Stimulated activated CD8-positive, alpha-beta memory T cell treated with anti-CD3 and anti-CD28 coated beads, Interleukin-4, amount 100 ng/mL, for 1 hour (primary cell): ENCODE measurements at places on chromosomes 11 and 22.

DNA sequence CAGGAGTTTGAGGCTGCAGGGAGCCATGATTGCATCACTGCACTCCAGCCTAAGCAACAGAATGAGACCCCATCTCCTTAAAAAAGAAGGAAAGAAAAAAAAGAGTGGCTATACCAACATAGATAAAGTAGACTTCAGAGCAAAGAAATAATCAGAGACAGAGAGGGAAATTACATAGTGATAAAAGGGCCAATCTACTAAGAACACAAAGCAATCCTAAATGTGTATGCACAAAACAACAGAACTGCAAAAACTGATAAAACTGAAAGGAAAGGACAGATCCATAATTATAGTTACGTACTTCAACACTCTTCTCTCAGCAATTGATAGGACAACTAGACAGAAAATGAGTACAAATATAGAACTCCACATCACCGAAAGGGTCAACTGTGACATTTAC lies 17.8 kb upstream of the OR2AT4 start:
- no peak for DNase-seq

DNA sequence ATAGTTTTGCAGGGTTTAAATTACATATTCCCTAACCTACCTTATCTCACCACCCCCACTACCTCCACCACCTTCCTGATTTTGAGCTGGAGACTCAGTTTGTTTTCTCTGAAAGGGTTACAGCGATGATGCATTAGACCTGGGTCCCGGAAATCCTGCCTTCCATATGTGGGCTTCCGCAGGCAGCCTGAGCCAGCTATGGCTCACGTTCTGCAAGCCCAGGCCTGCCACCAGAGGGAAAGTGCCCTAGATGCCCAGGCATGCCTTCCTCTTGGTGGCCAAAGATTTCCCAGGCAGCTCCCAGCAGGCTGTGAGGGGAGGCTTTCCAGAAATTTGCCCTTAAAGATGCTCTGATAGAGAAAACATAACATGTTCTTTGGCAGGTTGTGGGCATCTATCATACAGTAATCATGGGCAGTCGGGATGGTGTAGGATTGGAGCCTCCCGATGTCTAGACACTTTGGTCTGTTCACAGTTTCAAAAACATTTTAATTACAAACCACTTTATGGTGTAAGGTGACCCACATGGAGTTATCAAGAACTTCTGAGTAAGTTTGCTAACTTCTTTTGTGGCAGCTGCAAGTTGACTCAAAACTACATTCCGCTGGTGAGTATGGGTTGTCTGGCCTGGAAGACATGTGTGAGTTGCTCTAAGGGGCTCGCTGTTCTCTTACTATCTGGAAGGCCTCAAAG lies 79.3 kb downstream of the MICAL2 start:
- no peak for DNase-seq

- DNase-seq: no peak
Measured at GRCh38 chr22:21876486-21877176, 9.2 kb upstream of the MAPK1 start.

- DNase-seq: no peak
Measured at GRCh38 chr11:135033540-135033939, 621.5 kb upstream of the B3GAT1 start.

DNA sequence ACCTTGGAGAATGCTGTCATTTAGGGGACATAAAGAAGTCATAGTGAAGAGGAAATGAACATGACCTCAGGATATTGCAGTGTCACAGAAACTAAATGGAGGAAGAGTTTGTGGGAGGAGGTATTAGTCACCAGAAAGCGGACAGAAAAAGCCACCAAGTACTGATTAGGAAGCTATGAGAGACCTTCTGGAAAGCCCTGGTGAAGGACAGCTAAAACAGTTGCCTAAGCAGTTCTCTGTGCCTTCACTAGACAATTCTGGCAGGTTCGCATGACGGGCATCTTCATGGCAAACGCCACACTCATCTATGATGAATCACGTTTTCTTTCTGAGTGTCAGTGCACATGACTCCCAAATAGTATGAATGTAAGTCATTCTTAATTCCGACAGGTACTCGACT lies 325.8 kb downstream of the C11orf87 start:
- DNase-seq: no peak

DNA sequence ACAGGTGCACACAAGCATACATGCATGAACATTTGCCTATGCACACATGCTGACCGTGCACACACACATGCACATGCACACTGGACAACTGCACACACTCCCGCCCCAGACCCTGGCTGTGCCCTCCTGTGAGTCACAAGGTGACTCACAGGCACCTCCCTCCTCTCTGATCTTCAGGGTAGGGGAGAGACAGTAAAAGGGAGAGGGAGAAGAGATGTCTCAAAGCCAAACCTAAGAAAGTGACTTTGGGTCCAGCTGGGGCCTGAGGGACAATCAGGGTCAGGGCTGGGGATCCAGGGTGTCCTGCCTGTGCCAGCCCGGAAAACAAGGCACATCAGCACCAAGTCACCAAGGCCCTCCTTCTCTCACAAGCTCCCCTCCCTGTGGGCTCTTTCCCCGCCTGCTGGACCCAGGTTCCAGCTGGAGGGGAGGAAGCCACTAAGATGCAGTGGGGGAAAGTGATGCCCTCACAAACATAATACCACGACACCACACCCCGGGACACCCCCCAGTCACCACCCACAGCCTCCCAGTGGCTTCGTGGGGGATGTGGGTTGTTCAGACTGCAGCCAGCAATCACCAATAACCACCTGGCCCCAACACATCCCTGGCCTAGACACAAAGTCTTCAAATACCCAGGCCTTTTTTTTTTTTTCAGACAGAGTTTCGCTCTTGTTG lies 39.3 kb downstream of the PDGFB start:
- peak; percentile 11 for DNase-seq
